SK-N-SH (cell line): ENCODE measurements at places on chromosomes 1 and 21. TPM values are rescaled to one million over a fixed set of nuclear protein-coding genes. Genes with fewer than 3 reads are reported as not detected.

Gene LDLRAD2
- polyA plus RNA-seq: 0.02 TPM in 1 of 2 replicates, not detected in the other

GRCh38 chr1:221149111-221149510, 269.9 kb downstream of the HLX start:
- no peak for DNase-seq

Gene TRMT1L
- polyA plus RNA-seq: 12.2 and 13.0 TPM in 2 replicates

DNA sequence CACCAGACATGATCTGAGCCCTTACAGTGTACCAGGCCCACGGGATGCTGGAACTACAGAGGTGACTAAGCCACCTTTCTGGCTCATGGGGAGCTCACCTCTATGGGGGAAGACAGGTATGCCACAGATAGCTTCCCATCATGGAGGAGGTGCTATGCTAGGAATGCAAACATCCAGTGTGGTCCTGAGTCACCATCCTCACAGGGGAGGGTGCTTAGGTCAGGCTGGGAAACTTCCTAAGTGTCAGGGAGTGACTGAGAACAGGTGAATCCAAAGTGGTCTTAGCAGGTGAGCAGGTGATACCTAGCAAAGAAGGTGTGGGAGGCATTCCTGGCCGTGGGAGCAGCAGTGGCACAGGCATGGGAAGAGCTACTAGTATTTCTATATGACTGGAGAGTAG, 8.6 kb upstream of the RASSF5 start:
- no peak for DNase-seq

DNA sequence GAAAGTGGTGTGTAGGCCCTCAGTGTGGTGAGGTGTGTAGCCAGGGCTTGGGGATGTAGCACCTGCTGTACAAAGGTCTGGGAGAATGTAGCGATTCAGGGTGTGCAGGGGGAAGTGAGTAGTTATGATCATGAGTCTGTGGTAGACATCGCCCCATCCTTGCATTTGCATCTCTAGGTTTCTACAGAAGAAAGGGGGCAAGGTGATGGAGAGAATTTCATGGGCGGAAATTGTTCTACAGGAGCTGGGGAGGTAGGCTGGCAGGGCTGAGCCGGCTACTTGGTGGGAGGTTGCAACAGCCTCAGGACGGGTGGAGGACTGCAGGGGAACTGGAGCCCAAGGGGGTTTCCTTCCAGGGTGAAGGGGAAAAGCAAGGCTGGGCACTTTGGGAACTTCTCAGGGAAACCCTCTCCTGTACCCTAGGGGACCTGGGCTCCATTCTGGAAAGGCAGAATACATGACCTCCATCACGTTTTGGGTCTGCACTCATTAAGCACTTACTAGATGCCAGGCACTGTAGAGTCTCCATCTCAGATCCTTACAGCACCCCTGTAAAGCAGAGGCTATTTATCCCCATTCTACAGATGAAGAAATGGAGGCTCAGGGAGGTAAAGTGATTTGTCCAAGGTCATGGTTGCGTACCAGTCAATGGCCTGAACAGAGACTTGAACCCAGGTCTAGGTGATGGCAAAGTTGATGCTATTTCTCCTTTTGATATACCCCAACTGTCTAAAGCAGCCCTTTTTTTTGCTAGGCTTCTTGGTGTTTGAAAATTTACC, 14.5 kb upstream of the TNFRSF1B start:
- no peak for DNase-seq

DNA sequence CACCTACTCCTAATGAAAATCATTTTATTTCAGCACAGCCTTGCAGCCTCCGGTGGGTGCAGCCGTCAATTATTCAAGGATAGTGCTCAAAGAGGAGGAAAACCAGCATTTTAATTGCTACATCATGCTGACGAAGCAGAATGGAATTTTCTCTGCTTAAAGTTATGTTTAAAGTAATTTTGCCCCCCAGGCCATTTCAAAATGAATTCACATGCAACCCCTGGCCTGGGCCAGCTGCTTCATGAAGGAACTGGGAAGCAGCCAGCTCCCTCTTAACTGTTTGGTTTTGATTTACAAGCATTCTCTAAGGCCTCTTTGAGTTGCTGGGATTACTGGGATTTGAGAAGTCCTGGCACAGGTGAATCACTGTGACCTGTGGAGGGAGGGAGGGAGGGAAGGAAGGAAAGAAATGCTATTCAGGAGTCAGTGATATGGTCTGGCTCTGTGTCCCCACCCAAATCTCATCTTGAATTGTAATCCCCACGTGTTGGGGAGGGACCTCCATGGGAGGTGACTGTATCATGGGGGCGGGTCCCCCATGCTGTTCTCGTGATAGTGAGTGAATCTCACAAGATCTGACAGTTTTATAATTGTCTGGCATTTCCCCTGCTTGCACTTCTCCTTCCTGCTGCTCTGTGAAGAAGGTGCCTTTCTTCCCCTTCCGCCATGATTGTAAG, 66.0 kb downstream of the PGBD5 start:
- no peak for DNase-seq

Gene ADCY10
- polyA plus RNA-seq: 0.10 and 0.15 TPM in 2 replicates

- DNase-seq: peak; percentile 87
These were observed 594 bp downstream of the LUZP1 start for GRCh38 chr1:23168079-23168444.
